ENCODE measurements at places on chromosomes 11 and 22.

GRCh38 chr11:118928101-118928869 is 2.6 kb upstream of the BCL9L start:
- DNase-seq: peak; percentile 96

DNA sequence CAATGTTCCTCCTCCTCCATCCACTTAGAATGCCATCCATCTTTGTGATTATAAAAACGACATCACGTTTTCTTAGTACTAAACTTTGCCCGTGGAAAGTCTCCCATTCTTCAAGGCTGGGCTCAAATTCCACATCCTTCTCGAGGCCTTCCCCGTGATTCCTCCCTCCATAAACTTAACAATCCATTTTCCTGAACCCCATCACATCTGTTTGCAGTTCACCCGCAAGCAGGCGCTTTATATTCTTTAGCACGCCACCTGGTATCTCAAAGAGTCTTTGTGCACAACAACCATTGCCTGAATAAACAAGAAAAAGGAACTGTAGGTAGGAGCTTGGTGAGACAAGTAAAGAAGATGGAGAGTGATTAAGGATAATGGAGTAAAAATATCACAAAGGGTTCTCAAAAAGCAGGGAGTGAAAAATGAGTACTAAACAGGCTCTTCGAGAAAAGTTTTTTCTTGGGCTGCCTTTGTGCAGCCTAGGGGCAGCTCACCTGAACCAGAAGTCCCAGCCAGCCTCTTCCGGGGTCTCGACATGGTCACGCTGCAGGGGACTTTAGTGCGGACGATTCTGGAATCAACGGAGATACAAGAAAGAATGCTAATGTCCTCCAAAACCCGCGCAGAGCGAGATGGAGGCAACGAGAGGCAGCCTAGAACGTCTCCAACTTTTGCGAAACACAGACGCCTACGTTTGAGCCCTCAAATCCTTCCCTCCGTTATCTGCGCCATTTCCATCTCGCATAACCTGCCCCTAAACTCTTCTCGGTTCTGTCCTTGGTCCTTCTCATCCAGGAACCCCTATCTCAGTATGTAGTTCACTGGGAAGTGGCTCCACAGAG is 585 bp downstream of the THYN1 start:
- DNase-seq: peak; percentile 13

DNA sequence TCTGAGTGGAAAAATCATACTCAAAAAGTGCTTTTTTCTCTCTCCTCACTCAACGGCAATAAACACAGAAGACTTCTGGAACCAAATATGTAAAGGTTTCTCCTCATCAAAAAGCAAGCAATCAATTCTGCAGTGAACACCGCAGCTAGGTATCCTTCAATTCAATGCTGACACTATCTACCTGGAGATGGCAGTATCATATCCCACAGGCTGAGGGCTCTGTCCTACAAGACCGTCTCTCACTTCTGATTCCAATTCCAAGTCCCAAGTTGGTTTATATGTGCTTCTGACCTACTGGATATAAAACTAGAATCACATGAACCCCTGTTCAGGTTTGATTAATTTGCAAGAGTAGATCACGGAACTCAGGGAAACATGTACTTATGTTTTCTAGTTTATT is 59.7 kb upstream of the LUZP2 start:
- no peak for DNase-seq

DNA sequence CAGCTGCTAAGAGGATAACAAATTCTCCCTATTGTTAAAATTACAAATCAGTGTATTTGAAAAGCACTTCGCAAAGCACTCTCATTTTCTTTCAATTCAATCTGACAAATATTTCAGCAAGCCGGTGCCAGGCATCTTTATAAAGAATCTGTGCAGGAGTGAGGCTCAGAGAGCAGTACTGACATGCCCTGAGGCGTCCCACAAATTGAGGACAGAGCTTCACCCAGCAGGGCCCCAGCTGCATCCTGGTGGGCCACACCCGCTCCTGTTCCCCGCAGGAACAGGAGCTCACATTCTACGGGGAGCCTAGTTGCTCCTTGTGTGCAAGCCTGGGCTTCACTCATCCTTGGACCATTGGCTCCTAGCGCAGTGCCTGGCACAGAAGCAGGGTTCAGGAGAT is 60.9 kb upstream of the EIF3D start:
- no peak for DNase-seq

DNA sequence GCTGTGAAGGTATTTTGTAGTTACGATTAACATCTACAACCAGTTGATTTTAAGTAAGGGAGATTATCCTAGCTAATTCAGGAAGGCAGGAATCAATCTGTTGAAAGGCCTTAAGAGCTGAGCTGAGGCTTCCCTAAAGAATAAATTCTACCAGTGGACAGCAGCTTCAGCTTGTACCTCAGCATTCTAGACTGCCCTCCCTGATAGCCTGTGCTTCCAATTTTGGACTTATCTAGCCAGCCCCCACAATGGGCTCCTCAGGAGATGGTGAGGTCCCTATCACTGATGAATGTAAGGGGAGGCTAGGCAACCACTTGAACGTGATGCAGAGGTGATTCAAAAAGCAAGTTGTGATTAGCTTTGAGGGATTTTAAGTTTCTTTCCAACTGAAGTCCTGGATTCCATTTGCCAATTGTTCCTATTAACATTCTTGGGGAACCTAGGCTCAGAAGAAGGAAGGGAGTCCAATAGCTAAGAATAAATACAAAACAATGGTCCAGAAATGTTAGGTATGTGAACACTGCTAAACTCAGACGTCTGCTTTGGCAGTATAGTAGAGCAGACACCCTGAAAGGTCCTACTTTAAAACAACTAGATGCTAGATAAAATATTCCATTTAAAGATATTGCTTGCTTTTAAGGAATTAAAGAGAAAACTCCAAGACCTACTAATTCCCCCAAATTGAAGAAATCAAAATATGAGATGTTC is 404.3 kb upstream of the TENM4 start:
- DNase-seq: peak; percentile 22

- DNase-seq: no peak
Observed at GRCh38 chr11:14290422-14290821, 68.6 kb downstream of the RRAS2 start.

GRCh38 chr11:102111787-102112508 is 1.7 kb downstream of the YAP1 start:
- peak; percentile 78 for DNase-seq

DNA sequence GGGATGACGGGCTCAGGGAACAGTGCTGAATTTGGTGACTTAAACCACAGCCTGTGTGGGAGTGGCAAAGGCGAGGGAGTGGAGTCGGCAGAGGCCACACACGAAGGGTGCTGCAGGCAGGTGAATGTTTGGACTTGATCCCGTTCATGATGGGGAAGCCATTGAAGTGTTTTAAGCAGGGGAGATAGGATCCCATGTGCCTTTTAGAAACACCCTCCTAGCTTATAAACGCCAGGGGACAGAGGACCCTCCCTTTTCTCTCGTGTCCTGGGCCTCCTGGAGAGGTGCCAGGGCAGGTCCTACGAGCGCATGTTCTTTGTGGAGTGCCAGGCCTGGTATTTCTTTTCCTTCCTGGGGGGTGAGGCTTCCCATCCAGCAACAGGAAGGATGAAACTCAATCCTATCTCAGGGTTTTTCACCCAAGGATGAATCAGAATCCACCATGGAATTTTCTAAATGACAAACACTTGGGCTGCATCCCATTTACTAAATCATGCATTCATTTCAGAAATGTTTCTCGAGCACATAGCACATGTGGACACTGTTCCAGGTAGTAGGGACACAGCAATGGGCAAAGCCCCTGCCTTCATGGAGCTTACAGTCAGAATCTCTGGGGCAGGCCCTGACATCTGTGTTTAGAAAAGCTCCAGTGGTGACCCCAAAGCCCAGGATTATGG is 59.6 kb downstream of the CHRDL2 start:
- peak; percentile 25 for DNase-seq

- no peak for DNase-seq
Observed at GRCh38 chr22:49112661-49113626, 714.7 kb downstream of the BRD1 start.

GRCh38 chr11:20429216-20429615 is 41.7 kb downstream of the PRMT3 start:
- DNase-seq: no peak

- no peak for DNase-seq
Observed at GRCh38 chr11:98136357-98136756, 884.4 kb upstream of the CNTN5 start.

- DNase-seq: no peak
Observed at GRCh38 chr11:15772547-15772946, 583.8 kb downstream of the SOX6 start.

GRCh38 chr22:19876314-19876940 is 21.8 kb upstream of the GNB1L start:
- DNase-seq: no peak

GRCh38 chr22:20656902-20657836 is 116.7 kb upstream of the SERPIND1 start:
- no peak for DNase-seq

DNA sequence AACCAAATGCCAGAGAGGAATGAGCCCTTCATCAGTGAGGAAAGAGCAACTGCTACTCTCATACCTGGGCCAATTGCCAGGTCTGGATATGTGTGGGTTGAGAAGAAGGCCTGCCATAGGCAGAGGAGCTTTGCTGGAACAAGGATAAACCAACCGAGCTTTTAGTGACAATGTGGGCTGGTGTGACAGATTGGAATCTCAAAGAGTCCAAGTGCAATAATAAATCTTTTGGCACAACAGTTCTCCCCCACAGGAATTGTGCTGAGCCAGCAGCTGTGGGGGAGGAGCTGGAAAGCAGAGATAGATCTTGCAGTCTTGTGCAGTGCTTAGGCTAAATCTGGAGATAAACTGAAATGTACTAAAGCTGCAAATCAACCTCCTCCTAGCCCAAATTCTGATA is 79.4 kb upstream of the ISX start:
- no peak for DNase-seq

DNA sequence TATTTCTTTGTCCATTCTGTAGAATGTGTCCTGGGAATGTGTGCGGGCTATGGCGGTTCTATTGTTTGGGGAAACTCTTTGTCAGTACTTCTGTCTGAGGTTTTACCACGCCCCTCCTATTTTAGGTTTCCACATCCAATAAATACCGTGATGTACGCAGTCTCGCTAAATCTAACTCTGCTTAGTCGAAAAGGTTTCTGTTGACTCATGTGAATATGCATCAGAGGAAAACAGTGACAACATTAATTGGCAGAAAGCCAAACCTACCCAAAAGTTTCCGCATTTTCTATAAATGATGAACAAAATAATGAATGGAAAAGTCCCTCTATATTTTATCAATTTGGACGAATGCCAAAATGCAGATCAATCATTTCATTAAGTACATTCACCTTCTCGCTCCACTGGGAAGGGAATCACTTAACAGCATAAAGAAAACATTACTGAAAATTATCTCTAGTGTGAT is 143.4 kb downstream of the MAML2 start:
- DNase-seq: peak; percentile 81

DNA sequence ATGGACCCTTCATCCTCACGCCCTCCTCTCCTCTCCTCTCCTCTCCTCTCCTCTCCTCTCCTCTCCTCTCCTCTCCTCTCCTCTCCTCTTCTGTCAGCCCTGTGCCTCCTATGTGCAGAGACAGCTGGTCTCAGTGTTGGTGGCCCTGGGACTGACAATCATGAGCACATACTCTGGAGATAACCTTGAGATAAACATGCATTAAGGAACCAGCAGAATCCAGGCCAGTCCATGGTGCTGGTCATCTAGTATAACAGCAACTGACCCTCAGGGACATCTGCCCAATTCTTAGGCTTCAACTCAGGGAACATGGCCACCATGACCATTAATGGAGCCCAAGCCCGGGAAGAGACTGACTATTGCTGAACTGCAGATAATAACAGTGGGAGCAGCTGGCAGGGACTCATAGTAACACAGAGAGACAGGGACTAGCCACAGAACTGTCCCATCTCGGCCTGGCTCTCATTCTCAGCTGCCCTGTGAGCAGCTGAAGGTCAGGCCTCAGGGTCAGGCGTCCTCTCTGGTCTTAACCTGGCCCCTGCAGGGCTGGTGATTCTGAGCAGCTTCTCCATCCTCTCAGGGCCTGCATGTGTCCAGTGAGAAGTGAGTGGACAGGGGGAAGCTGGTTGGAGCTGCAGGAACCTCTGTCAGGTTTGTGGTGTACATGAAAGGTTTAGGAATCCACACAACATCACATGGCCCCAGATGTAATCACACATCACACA is 45.4 kb downstream of the GGTLC2 start:
- no peak for DNase-seq

GRCh38 chr11:83061883-83062282 is 9.8 kb downstream of the RAB30 start:
- no peak for DNase-seq

DNA sequence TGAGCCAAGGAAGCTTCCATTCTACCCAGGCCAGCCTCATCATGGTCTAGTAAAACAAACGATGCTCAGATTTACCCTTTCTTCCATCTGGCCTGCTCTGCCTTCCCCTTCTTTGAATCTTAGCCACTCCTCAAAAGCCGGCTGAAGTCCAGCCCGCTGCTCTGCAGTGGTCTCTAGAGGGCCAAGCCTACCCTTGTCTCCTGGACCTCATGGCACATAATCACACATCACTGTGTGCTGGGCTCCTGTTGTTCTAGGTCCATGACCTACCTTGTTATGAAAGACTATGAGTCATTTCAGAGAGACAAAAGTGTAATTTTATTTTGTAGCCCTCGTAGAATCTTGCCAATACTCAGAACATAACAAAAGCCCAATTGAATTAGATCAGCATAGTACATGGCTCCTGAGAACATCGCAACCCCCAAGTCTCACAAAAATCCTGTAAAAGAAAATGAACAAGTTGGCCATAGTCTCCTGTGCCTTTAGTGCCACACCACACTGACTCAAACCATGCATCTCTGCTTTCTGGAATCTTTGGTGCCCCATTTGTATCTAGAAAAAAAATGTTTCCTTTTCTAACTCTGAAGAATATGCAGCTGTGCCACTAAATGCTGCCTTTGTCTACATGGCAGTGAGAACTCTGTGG is 192.7 kb downstream of the OPCML start:
- DNase-seq: peak; percentile 16

Data from astrocyte of the hippocampus (primary cell).